Activated CD8-positive, alpha-beta T cell treated with anti-CD3 and anti-CD28 coated beads, Interleukin-2, amount 10 ng/mL, durations not matched to agents 7 days and 5 days (primary cell): ENCODE measurements at places on chromosomes 2 and 18.

DNA sequence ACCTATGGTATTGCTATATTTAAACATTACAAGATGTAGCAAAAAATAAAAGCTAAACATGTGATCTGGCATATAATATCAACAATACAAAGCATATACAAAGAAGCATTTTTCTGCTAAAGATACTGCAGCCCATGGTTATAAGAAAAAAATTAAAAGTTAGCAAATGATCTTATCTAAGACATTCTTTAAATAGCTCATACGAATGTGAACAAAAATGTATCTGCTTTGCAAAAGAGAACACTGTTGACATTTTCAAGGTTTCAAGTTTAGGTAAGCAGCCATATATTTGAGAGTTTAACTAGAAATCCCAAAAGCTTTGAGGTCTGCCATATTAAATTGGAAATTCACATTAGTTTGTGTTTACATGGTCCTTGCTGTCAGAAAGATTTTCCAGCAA, 301.0 kb upstream of the SLC39A10 start:
- DNase-seq: no peak

DNA sequence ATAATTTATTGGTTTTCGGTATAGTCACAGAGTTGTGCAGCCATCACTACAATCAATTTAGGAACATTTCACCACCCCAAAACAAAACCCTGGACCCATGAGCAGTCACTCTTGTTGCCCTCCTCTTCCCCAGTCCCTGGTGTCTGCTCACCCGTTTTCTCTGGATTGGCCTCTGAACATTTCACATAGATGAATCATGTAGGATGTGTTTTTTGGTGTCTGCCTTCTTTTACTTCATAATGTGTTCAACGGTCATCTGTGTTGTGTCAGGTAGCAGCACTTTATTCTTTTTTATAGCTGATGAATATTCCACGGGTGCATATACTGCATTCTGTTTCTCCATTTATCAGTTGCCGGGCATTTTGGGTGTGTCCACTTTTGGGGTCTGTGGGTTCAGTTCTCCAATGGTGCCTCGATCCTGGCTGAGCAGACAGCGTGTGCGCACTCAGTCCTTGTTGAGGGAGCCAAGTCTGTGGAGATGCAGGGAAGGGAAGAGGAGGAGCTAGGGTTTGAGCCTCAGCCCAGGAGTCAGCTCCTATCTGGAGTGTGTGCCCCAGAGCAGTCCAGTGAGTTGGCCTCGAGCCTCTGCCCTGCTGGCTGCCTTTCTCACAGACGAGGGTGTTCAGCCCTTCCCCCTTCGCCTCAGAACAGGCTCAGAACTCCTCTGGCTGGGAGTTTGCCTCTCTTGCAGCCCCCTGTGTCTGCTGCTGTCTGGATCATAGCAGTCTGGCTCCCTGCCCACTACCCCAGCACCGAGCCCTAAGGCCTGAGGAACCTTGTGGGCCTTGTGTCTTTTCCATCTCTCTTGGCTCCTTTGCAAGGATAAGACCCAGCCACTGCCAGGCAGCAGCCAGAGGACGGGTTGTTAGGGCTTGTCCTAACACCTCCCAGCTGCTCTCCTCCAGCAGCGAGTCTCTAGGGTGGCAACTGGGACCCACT, 18.0 kb downstream of the C2orf74 start:
- DNase-seq: no peak

DNA sequence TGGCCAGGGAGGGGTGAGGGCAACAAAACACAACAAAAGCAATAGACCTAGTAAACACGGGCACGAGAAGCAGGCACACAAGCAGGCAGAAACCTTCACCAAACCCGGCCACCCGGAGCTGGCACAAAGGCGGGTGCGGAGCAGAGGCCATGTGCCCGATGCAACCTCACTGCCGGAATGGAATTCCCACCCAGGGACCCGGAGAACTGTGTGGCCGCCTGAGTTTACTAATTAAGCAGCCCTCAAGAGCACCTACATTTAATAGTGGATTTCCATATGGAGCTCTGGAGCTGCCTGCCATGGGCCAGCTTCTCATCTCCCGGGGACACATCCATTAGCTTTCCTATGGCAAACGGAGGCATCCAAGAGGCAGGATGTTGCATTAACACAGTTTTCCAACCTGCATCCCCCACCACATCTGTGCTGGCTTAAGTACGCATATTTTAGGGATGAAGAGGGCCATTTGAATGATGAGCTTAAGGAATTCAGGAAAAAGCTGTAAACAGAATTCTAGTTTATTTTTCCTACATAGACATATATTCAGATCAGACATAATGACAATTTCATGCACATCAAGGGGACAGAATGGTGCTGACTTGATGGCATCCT, 104.5 kb upstream of the SMIM21 start:
- DNase-seq: no peak

DNA sequence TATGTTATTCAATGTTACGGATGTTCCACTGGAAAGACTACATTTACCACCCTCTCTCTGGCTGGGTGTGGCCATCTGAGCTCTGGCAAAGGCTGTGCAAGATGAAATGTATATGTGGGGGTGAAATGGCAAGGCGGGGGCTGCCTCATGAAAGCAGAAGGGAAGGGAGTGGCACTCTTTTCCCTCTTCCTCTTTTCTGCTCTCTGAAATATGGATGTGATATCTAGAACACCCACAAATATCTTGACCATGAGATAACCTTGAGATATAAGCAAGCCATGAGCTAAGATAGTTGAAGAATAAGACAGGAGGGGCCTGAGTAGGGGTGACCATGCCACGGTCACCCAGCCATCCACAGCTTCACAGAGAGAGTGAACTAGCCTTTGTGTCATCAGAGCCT, 367.8 kb upstream of the ID2 start:
- no peak for DNase-seq

DNA sequence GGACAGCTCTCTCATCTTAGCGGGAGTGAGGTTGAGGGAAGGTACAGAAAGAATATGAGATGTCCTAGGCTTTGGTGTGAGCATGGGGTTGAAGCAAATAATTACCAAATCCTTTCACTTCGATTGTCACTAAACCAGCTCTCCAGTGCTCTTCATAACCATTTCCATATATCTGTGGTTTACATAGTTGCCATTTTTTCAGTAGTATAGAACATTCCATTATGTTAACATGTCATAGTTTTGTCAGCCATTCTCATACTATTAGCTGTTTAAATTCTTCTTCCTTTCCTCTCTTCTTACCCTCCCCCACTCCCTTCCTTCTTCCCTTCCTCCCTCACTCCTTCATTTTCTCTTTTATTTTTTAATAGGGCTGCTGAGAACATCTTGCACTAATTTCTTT, 205.9 kb downstream of the BABAM2 start:
- no peak for DNase-seq

DNA sequence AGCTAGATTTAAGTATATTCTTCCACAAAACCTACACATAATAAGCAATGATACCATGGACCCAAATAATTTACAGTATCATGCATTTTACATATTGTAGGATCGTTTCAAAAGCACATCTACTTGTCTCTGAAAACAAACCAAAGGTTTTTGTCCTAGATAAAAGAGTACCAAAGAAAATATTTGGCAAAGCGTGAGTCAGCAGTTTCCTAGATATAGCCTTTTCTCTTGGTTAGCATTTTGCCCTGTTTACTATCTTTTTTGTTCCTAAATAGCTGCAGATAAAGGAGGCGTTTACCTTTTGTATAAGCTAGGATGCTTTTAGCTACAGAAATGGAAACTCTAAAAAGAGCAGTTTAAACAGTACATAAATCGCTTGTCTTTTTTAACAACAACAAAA, 305.8 kb upstream of the GULP1 start:
- no peak for DNase-seq

DNA sequence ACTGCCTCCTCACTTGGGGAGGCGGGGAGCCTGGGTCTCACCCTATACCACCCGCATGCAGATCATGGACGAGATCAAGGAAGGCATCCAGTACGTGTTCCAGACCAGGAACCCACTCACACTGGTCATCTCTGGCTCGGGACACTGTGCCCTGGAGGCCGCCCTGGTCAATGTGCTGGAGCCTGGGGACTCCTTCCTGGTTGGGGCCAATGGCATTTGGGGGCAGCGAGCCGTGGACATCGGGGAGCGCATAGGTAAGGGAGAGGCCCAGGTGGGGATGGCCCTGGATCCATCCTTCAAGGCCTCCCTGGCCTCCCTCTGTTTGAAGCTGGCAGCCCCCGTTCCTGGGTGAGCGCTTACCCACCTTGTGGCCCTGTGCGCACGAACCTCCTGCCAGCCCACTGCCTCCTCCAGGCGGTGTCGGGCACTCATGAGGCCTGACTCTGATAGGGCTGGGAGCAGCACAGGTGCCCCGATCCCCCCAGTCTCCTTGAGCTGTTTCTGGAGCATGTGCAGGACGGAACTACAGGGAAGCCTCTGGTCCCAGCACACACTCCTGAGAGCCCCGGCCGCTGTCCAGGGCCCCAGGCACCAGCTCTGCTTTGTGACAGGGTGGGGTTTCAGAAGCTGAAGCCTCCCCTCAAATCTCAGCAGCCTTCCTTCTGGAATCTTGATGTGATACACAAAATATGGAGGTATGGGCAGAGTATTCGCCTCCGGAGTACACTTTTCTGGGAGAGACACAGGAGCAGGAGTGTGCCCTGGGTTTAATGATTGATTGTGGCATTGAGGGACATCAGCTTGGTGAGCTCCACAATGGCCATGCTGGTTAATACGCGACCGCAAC, 708 bp downstream of the AGXT start:
- no peak for DNase-seq

- DNase-seq: no peak
Measured at GRCh38 chr18:57749604-57749970, 53.5 kb downstream of the ATP8B1 start.

- DNase-seq: no peak
Measured at GRCh38 chr2:36360063-36360462, 4.5 kb downstream of the CRIM1 start.

GRCh38 chr2:10879624-10880585, 31.8 kb upstream of the KCNF1 start:
- DNase-seq: no peak

DNA sequence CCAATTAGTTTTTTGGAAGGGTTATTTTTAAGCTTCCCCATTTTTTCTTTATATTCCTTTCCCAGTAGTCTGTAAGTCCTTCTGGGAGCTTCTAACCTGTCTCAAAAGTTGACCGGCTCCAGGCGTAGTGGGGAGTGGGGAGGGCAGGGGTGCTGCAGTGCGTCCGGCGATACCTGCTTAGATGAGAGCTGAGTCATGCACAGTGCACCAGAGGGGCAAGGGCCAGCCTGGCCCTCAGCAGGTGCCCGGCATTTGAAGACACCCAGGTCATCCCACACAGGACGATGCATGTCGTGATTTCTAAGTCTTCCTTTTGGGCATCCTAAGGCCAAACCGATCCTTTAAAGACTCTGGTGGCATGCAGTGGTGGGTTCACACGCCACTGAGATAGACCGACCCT, 73.4 kb downstream of the TPO start:
- DNase-seq: no peak

DNA sequence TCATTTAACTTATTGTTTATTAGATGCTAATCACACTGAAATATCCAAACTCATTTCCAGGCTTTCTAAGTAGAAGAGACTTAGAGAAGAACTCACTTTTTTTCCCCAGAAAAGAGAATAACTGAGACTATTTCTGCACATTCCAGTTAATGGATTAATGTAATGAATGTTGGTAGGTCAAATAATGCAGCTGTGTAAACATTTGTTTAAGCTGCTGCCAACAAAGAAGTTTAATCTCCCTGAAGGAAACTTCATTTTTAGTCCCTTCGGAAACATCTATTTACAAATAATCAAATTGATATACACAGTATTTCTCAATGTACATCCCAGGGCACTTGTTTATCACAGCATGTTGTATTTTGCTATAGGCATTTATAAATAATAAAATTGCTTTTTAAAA, 126.9 kb downstream of the KCNS3 start:
- no peak for DNase-seq

DNA sequence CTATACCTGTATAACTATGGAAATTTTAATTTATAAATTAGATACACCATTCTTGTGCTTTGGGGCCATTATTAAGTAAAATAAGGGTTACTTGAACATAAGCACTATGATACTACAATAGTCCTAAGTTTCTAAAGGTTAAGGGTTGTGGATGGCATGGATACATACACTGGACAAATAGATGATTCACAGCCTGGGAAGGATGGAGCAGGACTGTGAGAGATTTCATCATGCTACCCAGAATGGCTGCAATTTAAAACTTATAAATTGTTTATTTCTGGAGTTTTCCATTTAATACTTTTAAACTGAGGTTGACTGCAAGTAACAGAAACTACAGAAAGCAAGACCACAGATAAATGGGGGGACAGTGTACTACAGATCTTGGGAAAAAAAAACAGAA, 295.8 kb upstream of the ZNF804A start:
- no peak for DNase-seq

- DNase-seq: no peak
Measured at GRCh38 chr2:167862782-167863181, 384.6 kb downstream of the STK39 start.

GRCh38 chr2:152054593-152054992, 44.3 kb downstream of the CACNB4 start:
- DNase-seq: no peak

GRCh38 chr2:85956646-85957039, 67.9 kb upstream of the ST3GAL5 start:
- no peak for DNase-seq

GRCh38 chr18:59459369-59460071, 100.5 kb upstream of the LMAN1 start:
- DNase-seq: no peak

- DNase-seq: no peak
Measured at GRCh38 chr18:57784034-57784800, 18.9 kb downstream of the ATP8B1 start.

- peak; percentile 92 for DNase-seq
Measured at GRCh38 chr18:13137670-13138419, 80.7 kb upstream of the LDLRAD4 start.
